Activated naive CD8-positive, alpha-beta T cell treated with anti-CD3 and anti-CD28 coated beads, Interleukin-2, amount 10 ng/mL, durations not matched to agents 7 days and 5 days (primary cell): ENCODE measurements at places on chromosomes 1 and 21. TPM values are rescaled to one million over a fixed set of nuclear protein-coding genes. Genes with fewer than 3 reads are reported as not detected.

DNA sequence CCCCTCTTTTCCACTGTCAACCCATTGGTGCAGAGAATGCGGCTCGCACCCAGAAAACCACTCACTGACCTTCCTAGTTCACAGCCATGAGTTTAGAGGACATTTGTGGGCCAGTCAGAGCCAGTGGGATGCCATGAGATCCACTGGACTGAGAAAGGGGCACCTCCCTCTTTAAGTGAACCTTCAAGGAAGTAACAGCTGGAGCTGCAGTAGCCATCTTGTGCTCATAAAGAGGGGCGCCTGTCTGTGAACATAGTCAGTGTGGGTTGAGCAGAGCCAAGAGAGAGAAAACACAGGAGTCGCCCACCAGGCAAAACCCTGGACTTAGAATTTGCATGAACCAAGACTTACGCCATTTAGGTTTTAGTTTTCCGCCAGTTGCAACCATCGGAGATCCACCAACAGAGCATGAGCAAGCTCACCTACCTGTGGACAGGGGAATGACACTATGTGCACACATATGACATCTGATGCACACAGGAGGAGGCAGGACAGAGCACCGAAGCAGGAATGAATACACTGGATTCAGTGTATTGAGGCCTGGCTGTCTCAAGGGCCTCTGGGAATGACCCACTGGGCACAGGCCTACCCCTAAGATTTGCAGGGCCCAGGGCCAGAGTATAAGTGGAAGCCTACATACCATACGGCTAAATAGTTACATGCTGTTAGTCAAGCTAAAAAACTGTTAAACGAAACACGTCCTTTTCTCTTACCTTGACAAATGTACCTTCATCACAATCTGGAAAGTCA is 151.6 kb downstream of the GRIK3 start:
- no peak overlapping the region for H3K27ac ChIP-seq
- DNase-seq: no peak
- H3K4me3 ChIP-seq: no peak overlapping the region
- H3K36me3 ChIP-seq: no peaks in the 10 kb centered on the region
- H3K27me3 ChIP-seq: peaks cover 4% of the 10 kb centered on the region

- no peak overlapping the region for H3K27ac ChIP-seq
- no peaks in the 10 kb centered on the region for H3K4me1 ChIP-seq
- H3K27me3 ChIP-seq: peaks cover 28% of the 10 kb centered on the region
- H3K4me3 ChIP-seq: no peak overlapping the region
- no peaks in the 10 kb centered on the region for H3K36me3 ChIP-seq
- DNase-seq: no peak
These were observed 5.2 kb downstream of the KAZN start for GRCh38 chr1:14603645-14604044.

- no peaks in the 10 kb centered on the region for H3K36me3 ChIP-seq
- H3K27ac ChIP-seq: no peak overlapping the region
- DNase-seq: no peak
- H3K4me3 ChIP-seq: no peak overlapping the region
- no peaks in the 10 kb centered on the region for H3K4me1 ChIP-seq
These were observed 404.0 kb downstream of the PRDM2 start for GRCh38 chr1:14103878-14104430.

The MIER1 gene
- total RNA-seq: 57.1 TPM

The TMEM269 gene
- total RNA-seq: 0.22 TPM
